ENCODE measurements at places on chromosomes 1 and 21. TPM values are rescaled to one million over a fixed set of nuclear protein-coding genes. Genes with fewer than 3 reads are reported as not detected.

DNA sequence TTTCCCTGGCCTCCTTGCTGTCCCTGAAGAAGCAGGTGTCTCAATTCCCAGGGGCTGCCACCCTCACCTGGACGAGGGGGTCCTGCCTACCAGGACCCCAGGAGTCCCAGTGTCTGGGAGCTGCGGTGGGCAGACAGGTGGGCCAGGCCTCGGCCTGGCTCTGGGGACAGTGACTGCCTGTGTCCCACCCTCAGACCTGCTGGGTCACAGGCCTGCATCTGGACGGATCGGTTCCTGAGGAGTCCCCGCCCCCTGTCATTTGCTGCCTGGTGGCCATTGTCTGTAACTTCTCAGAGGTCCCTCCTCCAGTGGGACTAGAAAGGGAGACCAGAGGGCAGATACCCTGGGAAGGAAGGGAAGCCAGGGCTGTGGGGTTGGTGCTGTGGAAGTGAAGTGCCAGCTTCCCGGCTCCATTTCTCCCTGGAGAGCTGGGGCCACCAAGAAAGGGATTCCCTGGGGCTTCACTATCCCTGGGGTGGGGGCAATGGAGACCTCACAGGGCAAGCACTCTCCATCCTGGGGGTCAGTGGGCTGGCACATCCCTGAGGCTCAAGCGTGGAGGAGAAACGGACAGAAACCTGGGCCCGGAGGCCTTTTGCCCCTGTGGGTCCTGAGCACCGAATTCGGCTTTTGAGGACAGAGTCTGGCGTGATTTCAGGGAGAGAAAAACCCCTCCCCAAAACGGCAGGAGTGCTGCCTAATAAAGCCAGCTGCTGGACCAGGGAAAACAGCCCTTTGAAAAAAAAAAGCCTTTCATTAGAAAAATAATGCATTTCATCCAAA lies 157.3 kb downstream of the PEX14 start:
- no peaks in the 10 kb centered on the region for H3K27me3 ChIP-seq
- H3K27ac ChIP-seq, result no peak overlapping the region
- H3K4me1 ChIP-seq, result no peaks in the 10 kb centered on the region
- no peak overlapping the region for H3K4me3 ChIP-seq

DNA sequence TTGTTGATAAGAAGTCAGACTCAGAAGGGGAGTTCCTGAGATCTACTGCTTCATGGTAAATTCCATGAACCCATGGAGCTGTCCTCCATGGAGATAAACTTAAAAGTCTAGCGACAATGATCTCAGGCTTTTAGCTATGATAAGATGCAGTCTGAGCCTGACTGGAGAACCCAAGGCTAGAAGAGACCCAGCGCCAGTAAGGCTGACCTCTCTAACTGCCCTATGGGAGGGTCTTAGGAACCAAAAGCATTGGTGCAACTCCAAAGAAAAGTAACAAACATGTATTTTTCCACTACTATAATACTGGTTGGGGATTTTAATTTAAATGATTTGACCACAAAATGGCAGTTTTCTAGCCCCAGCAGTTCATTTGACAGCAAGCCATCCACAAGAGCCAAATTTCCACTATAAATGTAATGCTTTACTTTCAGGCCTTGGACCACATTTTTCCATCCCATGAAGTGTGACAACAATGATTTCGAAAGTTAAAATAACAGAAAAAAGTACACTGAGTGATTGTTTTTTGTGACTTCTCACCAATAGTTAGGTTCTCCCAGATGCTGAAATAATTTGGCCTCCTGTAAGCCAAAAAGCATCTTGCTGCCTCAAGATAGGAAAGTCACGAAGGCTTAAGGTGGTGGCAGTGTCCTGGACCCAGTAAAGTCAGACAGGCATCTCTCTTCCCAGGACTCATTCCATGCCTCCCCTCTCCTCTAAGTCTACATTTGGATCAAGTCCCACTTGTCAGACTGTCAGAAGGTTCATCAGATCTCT lies 43.1 kb upstream of the EXOSC10 start:
- no peaks in the 10 kb centered on the region for H3K27me3 ChIP-seq
- no peak for DNase-seq

DNA sequence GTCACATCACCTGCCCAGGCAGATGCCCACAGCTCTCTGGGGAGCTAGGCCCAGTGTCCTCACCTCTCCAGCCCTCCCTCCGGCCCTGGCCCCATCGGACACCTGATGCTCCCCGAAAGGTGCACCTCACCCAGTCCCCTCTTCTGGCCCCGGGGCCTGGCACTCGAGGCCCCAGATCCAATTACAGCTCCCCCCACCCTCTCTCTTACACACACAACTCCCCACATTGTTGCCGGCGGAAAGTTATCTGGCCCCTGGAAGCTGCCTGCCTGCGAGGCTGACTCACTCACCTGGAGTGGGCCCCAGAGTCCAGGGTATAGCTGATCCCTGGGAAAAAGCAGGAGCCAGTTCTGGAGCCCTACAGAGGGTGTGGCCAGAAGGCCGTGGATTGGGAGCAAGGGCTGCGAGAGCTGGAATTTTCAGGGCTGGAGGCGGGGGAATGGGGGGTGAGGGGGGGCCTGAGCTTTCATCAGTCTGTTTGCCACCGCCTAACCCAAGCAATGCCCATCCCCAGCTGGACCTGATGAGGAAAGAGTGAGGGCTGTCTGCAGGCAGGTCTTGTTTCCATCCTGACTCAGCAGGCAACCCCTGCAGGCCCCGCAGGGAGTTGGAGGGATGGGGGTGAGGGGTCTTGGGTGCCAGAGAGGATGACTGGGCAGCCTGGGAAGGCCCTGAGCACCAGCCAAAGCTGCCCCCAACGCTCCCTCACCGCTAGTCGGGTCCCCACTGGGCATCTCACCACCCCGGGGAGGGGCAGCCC lies 948 bp downstream of the FBXO2 start:
- no peak for DNase-seq
- H3K27me3 ChIP-seq, result no peaks in the 10 kb centered on the region
- H3K27ac ChIP-seq, result no peak overlapping the region

The STIL gene
- total RNA-seq, result 2.6 TPM

The CHIA gene
- not detected for total RNA-seq

The TMEM51 gene
- total RNA-seq, result 0.61 TPM

The S100A2 gene
- total RNA-seq, result not detected

The GIPC2 gene
- total RNA-seq, result 0.28 TPM

The SPATA45 gene
- not detected for total RNA-seq

Measured in CD4-positive, alpha-beta memory T cell (primary cell).